ENCODE measurements at places on chromosomes 12 and 14. TPM values are rescaled to one million over a fixed set of nuclear protein-coding genes. Genes with fewer than 3 reads are reported as not detected.

Gene TBX5
- not detected for total RNA-seq

Gene RNF212B
- total RNA-seq: not detected

Gene COX8C
- not detected for total RNA-seq

Gene AKAP3
- 1.3 TPM for total RNA-seq

Gene HOXC9
- total RNA-seq: not detected

Gene LBHD2
- not detected for total RNA-seq

Gene AICDA
- total RNA-seq: not detected

Gene FKBP4
- total RNA-seq: 32.0 TPM

Gene SLC39A5
- not detected for total RNA-seq

Gene NOC4L
- total RNA-seq: 10.1 TPM

Gene FOXN4
- total RNA-seq: not detected

Gene MGAT4C
- total RNA-seq: under 0.01 TPM

Gene SLC7A8
- 3.1 TPM for total RNA-seq

Gene CD27
- total RNA-seq: not detected

Gene SRRM4
- total RNA-seq: not detected

Gene MYH6
- total RNA-seq: not detected

Gene LPAR5
- under 0.01 TPM for total RNA-seq

Gene TBX3
- total RNA-seq: 0.22 TPM

Gene PTMS
- total RNA-seq: 46.1 TPM

Gene SLC5A8
- not detected for total RNA-seq

Gene CCDC85C
- 6.6 TPM for total RNA-seq

Gene PTPN21
- 5.3 TPM for total RNA-seq

Gene SBNO1
- total RNA-seq: 26.5 TPM

Gene EML5
- 0.09 TPM for total RNA-seq

Gene PPP1R1A
- total RNA-seq: not detected

Gene LRTM2
- not detected for total RNA-seq

Gene CIROP
- total RNA-seq: not detected

Gene NR2C1
- 18.6 TPM for total RNA-seq

Gene MYL2
- total RNA-seq: 0.33 TPM

Gene INHBC
- total RNA-seq: not detected

Gene CNTN1
- not detected for total RNA-seq

Gene NT5DC3
- 6.9 TPM for total RNA-seq

Gene DPPA3
- total RNA-seq: not detected

Gene PTPN6
- 3.3 TPM for total RNA-seq

Gene FAM90A1
- not detected for total RNA-seq

Gene REM2
- total RNA-seq: under 0.01 TPM

Gene P2RX2
- total RNA-seq: not detected

Gene KLHL28
- total RNA-seq: 11.8 TPM

Gene BHLHE41
- 0.11 TPM for total RNA-seq

Gene KICS2
- 5.3 TPM for total RNA-seq

Gene SYT1
- 5.2 TPM for total RNA-seq

Gene OAS1
- total RNA-seq: 24.2 TPM

Gene AQP6
- not detected for total RNA-seq

Gene OTOGL
- total RNA-seq: 0.22 TPM

Gene RD3L
- 0.11 TPM for total RNA-seq

Gene ART4
- 80.9 TPM for total RNA-seq

Gene SERPINA12
- total RNA-seq: not detected

Gene HOTAIR
- not detected for total RNA-seq

Gene KRT73
- not detected for total RNA-seq

Gene PGF
- total RNA-seq: 8.6 TPM

Gene CFAP54
- total RNA-seq: 8.4 TPM

Gene KRT6C
- total RNA-seq: not detected

Gene GALNT9
- not detected for total RNA-seq

Gene FGF23
- total RNA-seq: not detected

Gene FBLN5
- 0.26 TPM for total RNA-seq

Gene APOF
- not detected for total RNA-seq

Gene BORCS5
- 3.5 TPM for total RNA-seq

Gene OSGEP
- total RNA-seq: 50.4 TPM

Gene TC2N
- 14.0 TPM for total RNA-seq

Gene DCAF5
- 12.7 TPM for total RNA-seq
